Metanephros (tissue), 2 donors: ENCODE measurements at places on chromosomes 1 and 21. TPM values are rescaled to one million over a fixed set of nuclear protein-coding genes. Genes with fewer than 3 reads are reported as not detected.

The ELAVL4 gene
- 0.99 TPM for total RNA-seq

The NIBAN1 gene
- 16.3 TPM for total RNA-seq

The TXNDC12 gene
- total RNA-seq, result 21.4 TPM

The AGMAT gene
- 20.6 TPM for total RNA-seq

The ZFP69B gene
- 2.9 TPM for total RNA-seq

The UQCRHL gene
- total RNA-seq, result 4.7 TPM

The DCAF8 gene
- total RNA-seq, result 148 TPM

The RIPK4 gene
- 29.6 TPM for total RNA-seq

The SAMD13 gene
- total RNA-seq, result 3.0 TPM

The CHI3L1 gene
- 10.3 TPM for total RNA-seq

The CAPZA1 gene
- 84.9 TPM for total RNA-seq

The ATP1A4 gene
- total RNA-seq, result 0.76 TPM

The RIPPLY3 gene
- 0.99 TPM for total RNA-seq

The PARS2 gene
- 8.5 TPM for total RNA-seq

The C1orf94 gene
- total RNA-seq, result not detected

The FAM177B gene
- total RNA-seq, result not detected

The SPRR2E gene
- not detected for total RNA-seq

The NBPF3 gene
- 10.3 TPM for total RNA-seq

The UBL4B gene
- not detected for total RNA-seq

The CATSPERE gene
- total RNA-seq, result 1.9 TPM

The TDRD5 gene
- 3.0 TPM for total RNA-seq

The LAX1 gene
- 0.29 TPM for total RNA-seq

The POGZ gene
- 108 TPM for total RNA-seq

The GPR37L1 gene
- 0.06 TPM for total RNA-seq

The FMO3 gene
- 0.12 TPM for total RNA-seq

The GUCA2B gene
- total RNA-seq, result not detected

The NR1I3 gene
- total RNA-seq, result 0.23 TPM
